Effector CD4-positive, alpha-beta T cell (primary cell): ENCODE measurements at places on chromosomes 16 and 17.

- no peak for DNase-seq
Measured at GRCh38 chr16:85729452-85730185, 21.3 kb downstream of the C16orf74 start.

DNA sequence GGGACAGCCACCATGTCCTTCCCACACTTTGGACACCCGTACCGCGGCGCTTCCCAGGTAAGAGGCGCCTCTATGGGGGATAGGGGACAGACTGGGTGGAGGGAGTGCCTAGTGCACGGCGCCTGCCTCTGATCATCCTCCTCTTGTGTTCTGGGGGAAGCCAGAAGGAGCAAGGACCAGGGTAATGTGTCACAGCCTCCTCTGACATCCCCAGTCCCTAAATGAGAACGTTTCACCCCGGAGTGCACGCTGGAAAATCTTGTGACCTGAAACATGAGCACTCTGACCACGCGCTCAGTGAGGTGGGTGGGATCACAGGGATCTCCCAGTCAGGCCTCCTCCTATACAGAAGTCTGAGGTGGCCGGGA, 1.1 kb downstream of the IRX6 start:
- DNase-seq: no peak

DNA sequence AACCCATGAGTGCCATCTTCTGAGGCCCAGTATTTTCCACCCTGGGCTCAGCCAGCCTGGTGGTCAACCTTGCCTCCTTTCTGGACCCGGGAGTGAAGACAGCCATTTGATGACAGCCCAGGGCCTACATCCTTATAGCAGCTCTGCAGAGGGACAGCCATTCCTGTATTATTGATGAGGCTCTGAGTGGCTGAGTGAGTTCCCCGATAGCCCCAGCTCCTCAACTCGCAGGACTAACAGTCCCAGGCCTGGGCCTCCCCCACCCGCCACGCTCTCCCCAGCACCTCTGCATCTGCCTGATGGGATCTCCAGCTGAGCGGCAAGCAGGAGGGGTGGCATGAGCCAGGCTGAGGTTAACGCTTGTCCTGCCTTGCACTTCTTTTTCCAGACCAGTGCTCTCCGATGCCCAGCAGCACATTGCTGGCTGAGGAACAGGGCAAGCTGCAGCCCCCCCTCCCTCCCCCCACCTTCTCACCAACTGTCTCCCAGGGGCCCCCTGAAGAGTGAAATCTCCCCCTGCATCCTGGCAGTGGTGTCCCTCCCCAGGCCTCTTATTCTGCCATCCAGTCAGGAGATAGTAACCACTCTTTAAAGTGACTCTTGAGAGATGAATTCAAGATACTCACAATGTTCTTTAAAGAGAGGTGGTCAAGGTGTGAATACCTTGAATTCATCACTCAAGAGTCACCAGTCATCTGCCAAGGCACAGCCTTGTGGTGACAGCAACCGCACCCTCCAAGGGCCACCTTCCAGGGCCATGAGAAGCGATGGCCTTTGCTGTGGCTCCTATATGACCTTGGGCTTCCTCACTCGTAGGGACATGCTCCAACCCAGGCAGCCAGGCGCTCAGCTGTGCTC, 23.5 kb downstream of the CACNG5 start:
- DNase-seq: no peak

DNA sequence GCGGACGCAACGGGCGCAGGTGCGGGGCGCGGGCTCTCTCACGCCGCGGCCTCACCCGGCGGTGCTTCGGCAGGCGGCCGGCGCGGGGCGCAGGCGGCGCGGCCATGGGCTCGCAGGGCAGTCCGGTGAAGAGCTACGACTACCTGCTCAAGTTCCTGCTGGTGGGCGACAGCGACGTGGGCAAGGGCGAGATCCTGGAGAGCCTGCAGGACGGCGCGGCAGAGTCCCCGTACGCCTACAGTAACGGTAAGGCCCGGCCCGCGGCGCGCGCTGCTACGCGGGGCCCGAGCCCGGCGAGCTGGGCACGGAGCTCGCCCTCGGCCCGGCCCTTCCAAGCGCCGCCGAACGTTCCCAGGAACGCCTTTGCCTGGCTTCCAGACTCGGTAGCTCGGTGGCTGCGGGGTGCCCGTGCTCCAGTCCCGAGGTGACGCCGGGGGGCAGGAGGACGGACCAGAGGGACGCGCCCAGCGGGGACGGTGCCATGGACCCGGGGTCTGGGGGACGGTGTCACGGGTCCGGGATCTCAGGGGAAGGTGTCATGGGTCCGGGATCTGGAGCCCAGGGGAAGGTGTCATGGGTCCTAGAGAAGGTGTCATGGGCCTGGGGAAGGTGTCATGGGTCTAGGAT, 435 bp downstream of the RAB40C start:
- no peak for DNase-seq

- DNase-seq: no peak
Measured at GRCh38 chr16:53899431-53899830, 195.5 kb downstream of the FTO start.

- DNase-seq: no peak
Measured at GRCh38 chr16:12899529-12900143, 1.8 kb upstream of the SHISA9 start.

DNA sequence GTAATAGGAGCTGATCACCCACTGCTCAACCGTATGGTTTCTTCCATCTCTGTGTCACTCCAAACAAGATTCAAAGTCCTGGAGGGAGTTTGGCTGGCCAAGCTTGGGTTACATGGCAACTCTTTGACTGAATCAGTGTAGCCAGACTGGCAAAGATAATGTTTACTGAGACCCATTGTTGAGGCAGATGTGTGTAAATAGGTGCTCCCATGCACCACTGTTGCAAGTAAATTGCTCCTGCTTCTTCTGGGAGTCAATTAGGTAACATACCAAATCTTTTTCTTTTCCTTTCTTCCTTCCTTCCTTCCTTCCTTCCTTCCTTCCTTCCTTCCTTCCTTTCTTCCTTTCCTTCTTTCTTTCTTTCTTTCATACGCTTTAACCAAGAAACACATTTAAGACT, 86.3 kb upstream of the DHX40 start:
- DNase-seq: no peak

DNA sequence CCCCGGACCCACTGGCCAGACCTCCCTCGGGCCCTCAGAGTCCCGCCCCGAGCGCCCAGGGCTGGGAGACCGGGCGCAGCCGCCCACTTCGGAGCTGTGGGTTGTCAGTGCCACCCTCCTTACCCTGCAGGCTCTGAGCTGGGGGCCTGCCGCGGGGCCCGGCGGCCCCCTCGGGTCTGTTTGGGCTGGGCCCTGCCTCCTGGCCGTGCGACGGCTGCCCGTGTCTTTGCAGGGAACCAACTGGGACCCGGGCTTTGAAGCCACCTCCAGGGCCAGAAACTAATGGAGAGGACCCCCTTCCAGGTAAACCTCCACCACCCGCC, 443 bp downstream of the TEDC2 start:
- DNase-seq: no peak

DNA sequence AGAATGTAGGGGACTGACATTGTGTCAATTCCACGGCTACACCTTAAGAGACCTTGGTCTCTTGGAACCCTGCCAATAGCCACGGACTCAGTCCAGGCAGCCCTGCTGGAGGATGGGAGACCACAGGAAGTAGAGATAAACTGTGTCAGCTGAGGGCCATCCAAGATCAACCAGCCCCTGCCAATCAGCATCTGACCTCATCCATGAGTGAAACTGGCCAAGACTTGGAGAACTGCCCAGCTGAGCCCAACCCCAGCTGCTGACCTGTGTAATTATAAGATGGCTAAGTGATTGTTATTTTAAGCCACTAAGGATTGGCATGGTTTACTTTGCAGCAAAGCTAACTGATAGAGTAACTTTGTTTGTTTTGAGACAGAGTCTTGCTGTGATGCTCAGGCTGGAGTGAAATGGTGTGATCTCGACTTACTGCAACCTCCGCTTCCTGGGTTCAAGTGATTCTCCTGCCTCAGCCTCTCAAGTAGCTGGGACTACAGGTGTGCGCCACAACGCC, 13.3 kb upstream of the YWHAE start:
- no peak for DNase-seq

GRCh38 chr17:46178550-46179214, 14.5 kb downstream of the KANSL1 start:
- no peak for DNase-seq

DNA sequence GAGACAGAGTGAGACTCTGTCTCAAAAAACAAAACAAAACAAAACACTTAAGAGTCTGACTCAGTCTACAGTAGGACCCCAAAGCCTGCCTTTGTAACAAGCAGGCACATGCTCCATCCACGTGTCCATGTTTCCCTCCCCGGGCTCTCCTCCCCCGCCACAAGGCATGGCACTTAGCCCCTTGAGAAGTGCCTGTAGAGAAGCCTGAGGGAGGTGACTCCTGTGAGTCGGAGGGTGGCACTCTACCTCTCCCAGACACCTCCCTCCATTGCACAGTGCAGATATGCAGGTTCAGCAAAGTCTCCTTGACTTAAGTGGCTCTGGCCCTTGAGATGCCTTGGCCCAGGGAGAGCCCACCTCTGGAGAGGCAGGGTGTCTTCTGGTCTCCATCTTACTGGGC, 6.8 kb downstream of the FHOD1 start:
- no peak for DNase-seq

GRCh38 chr17:74474043-74474792, 7.8 kb downstream of the CD300A start:
- no peak for DNase-seq

- no peak for DNase-seq
Measured at GRCh38 chr16:87487361-87487924, 5.4 kb downstream of the ZCCHC14 start.

GRCh38 chr17:12821376-12821940, 32.2 kb downstream of the ARHGAP44 start:
- DNase-seq: no peak

- DNase-seq: no peak
Measured at GRCh38 chr17:2107506-2107905, 52.6 kb downstream of the HIC1 start.

DNA sequence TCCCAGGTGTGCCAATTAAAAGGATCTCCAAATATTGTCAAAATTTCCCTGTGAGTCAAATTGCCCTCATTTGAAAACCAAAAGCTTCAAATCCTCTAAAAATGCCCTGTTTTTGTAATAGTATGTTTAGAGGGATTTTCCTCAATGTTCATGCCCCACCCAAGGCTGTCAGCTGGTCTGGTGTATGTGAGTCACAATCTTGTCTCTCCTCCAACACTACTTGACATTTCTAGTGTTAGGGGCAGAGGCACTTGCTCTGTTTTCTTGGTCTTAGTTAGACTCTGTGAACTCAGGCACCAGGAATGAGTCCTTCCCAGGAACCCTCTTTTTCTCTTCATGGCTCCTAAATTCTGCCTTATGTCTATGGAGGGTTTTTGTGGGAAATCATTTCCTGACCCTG, 634.8 kb downstream of the KCNJ2 start:
- DNase-seq: no peak

DNA sequence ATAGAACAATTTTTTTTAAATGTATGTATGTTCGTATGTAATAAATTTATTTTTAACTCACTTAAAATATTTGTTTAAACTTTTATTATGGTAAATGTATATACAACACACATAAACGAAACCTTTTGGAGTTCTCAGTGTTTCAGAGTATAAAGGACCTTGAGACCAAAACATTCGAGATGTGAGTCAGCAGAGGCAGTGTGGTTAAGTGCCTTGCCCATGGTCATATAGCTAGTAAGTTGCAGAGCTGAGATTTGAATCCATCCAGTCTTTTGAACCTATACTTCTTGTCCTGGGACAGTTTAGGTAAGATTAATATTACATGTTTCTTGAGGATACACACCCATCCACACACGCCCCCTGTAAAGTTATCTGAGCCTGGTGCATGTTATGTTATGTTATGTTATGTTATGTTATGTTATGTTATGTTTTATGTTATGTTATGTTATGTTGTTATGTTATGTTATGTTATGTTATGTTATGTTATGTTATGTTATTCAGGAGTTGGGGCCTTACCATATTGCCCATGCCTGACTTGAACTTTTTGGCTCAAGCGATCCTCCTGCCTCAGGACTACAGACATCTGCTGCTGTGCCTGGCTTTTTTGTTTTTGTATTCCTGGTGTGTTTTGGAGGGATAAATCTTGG, 41.8 kb downstream of the TNRC6A start:
- no peak for DNase-seq

DNA sequence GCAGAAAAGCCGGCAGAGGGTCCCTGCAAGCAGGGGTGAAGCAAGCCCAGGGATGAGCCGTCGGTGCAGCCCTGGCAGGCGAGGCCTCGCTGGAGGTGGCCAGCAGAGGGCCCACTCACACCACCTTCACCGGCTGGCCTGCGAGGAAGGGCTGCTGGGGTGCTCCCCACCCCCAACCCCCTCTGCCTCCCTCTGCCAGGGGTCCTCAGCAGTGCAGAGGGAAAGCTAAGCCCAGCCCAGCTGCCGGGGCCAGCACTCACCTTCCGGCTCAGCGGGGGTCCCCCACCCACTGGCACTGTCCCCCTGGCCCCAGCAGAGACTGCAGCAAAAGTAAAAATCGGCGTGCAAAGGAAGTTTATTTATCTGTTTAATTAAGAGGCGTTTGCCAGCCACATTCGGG, 113.4 kb downstream of the ENGASE start:
- no peak for DNase-seq

GRCh38 chr16:78310990-78311561, 211.6 kb downstream of the WWOX start:
- DNase-seq: no peak

- DNase-seq: no peak
Measured at GRCh38 chr17:19380481-19381301, 2.4 kb downstream of the MAPK7 start.

DNA sequence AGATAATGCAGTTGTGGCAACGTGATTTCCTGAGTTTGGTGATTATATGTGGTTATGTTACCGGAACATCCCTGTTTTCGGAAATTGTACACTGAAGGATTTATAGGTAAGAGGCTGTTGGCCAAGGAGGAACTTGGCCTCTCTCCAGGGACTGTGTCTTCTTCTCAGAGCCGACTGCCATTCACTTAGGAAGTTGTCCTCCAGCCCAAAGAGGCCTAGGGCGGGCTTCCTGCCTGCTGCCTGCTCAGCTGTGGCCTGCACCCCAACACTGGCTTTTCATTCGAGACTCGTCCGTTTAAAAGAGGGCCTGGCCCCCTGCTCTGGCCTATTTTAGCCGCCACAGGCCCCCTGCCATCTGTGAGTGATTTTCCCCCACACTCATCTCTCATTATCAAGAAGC, 64.3 kb downstream of the ZDHHC7 start:
- DNase-seq: no peak

DNA sequence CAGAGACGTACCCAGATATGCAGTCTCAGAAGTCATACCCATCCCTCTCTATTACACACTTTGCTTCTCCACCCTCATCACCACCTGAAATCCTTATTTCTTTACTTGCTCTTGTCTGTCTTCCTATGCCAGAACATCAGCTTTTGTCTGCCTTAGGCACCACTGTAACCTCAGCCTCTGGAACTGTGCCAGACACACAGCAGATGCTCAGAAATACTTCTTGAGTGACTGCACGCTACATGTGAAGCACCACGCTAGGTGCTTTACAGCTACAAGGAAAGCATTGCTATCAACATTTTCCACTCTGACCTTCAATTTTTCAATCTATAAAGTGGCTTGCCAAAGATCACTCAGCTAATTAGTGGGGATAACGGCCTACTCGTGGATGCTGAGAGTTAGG, 226.8 kb downstream of the CHD9NB start:
- DNase-seq: no peak

GRCh38 chr17:43676471-43676870, 14.7 kb upstream of the MEOX1 start:
- DNase-seq: no peak
